ENCODE measurements at places on chromosomes 7 and 10.

- DNase-seq = no peak
These were observed 107.4 kb downstream of the CLEC2L start for GRCh38 chr7:139630643-139631519.

DNA sequence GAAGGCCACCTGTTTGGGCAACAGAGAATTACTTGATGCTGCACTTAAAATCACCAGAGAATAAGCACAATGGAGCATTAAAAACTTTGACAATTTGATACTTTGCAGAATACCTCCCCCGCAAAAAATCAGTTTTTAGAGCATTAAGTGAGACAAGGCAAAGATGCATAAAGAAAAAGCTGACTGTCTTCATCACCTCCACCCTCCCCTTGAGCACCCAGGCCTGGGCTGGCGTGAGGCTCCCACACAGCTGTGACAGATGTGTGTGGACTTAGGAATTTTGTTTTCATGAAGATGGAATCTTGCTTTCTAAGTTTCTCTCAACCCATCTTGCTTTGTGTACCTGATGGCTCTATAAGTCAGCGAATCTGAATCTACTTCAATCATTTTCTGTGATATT, 242.2 kb downstream of the EMX2 start:
- no peak for DNase-seq

DNA sequence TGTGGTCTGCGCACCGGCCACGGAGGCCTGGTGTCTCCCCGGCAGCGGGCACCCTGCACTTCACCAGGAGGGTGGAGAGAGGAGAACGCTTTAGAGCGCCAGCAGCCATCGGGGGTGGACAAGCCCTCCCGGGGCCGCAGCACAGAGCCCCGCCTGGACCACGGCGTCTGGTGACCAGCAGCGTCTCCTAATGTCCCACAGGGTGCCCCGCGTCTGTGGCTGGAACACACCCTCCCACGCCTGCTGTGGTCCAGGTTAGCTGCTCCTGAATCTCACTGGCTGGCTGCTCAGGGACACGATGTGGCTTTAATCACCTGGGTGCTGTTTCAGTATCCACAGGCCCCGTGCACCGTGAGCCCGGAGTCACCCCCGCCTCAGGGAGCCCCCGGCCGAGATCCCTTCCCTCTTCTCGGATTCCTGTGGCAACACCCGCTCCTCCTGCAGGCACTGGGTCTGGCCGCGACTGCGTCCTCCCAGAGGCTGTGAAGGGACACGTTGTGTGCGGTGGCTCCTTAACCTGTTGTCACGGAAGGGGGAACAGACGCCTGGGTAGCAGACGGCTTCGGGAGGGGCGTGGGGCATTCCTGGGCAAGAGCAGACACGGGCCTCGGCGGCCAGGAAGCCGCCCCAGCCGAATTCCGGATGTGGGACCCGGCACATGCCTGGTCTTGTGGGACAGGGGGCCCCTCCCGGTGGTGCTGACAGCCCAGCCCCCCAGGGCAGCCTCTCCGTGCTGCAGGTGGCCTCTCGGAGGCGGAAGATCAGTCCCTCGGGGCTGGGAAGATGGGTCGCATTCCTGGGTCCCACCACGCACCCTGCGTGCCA, 78.9 kb downstream of the FOXL3 start:
- DNase-seq = no peak

GRCh38 chr7:50266635-50267386, 37.7 kb upstream of the IKZF1 start:
- no peak for DNase-seq

- no peak for DNase-seq
These were observed 122.7 kb upstream of the DNAJB12 start for GRCh38 chr10:72477463-72477862.

DNA sequence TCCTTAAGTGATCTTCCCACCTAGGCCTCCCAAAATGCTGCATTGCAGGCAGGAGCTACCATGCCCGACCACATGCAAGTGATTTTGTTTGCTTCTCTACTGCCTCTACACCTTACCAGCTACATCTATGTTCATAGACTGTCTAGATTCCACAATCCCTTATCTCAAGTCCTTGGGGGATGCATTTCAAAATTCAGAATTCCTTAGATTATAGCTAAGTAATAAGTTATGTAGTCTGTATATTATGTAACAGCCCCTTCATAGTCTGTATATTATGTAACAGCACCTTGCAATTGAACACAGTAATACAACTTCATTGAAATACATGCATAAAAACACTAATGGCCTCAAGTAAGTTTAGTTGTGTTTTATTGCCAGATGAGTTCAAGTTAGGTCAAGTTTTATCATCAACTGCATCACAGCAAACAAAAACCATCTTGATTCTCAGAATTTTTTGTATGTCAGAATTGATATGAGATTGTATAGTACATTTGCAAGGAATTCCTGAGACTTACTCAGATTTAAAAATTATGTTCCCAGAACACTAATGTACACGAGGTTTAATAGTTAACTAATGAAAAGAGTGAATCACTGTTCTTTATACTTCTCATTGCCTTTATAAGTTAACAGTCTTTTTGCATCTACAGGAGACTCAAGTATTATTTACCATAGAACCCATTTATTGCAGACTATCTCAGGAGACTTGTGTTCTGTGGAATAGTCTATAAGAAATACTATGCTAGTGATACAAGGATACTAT, 11.6 kb upstream of the FOXP2 start:
- DNase-seq = no peak

- peak; percentile 41 for DNase-seq
These were observed 6.6 kb downstream of the CPA5 start for GRCh38 chr7:130350945-130351790.

DNA sequence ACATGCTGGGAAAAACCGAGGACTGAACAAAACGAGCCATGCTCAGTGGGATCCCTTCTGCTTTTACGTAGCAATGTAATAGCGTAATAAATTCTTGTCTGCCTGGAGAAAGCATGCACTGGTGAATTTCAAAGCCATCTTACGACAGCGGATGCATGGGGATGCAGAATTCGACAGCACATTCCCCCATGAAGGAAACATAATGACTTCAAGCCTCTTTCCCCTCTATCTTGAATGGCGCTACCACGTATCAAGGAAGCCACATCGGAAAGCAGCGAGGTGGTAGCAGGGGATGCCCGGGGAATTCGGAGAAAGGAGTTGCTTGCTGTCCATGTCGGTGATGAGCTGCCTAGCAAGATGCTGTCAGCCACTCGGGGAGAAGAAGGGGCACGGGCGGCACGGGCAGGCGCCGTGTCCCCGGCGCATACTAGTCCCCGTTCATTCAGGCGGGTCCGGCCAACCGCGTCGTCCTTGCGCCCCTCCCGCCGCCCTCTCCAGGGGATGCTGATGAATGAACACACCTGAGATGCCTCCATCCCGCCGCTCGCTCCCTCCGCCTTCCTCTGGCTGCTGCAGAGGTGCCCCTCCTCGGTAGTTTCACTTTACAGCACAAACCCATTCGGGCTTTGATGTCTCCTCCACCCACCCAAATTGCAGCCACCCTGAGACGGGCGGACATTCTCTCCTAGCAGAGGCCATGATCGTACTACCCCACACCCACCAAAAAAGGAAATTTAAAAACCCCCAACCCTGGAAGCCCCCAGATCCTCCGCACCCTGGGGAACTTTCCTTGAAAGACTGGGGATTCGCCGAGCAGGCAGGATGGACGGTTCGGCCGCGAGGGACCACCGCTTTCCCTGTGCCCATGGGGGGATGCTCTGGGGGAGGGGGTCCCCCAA, 644 bp downstream of the SORBS1 start:
- DNase-seq = no peak

DNA sequence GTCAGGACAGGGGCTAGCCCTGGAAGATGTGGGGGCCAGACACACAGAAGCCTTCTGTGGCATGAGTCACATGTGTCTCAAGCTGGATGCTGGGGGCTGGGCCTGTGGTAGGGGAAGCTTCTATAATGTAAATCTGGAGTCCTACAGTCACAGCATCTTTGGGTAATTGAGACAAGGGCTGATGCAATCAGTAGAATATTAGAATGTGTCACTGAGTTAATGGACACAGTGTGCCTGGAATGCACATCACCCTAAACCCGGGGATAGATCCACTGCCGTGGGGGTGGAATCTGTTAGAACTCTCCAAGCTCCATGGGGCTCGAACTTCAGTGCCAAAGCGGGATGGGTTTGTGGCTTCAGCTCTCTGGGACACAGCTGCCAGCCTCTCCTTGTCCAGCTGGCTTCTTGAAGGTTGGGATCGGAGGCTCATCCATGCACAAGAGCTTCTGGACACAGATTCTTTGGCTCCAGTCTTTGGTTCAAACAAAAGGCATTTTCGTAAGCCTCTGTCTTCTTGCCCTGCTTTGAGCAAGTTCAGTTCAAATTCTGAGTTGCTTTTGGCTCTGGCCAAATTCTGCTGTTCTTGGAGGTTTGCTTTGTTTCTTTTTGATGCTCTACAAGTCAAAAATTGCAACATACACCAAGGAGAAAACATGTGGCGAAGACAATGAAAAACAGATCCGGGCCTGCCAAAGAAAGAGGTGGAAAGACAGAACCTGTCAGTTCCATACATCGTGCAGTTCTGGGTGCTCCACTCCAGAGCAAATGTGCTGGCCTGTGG, 194.8 kb upstream of the ZNF32 start:
- peak; percentile 94 for DNase-seq

- DNase-seq = no peak
These were observed 41.3 kb downstream of the RBM33 start for GRCh38 chr7:155685791-155686160.

DNA sequence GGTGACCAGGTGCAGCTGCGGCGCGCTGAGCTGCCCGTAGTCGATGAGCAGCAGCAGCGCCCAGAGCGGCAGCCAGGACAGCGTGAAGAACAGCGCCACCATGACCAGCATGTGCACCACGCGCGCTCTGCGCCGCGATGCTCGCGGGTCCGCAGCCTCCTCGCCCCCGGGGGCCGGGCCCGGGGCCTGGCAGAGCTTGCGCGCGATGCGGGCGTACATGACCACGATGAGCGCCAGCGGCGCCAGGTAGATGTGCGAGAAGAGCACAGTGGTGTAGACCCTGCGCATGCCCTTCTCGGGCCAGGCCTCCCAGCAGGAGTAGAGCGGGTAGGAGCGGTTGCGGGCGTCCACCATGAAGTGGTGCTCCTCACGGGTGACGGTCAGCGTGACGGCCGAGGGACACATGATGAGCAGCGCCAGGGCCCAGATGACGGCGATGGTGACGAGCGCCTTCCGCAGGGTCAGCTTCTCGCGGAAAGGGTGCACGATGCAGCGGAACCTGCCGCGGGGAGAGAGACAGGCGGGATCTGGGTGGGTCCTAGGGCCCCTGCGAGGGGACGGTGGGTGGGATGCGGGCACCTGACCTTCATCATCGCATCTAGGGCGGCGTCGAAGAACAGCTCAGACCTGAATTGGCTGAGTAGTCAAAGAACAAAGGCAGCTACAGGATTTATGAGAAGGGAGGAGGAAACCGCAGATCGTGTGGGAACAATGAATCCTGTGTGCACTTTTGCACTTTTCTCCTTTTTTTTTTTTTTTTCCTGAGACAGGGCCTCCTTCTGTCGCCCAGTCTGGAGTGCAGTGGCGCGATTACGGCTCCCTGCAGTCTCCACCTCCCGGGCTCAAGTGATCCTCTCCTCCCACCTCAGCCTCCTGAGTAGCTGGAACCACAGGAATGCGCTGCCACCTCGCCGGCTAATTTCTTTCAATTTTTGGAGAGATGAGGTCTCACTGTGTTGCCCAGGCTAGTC, 22.4 kb upstream of the PPA1 start:
- DNase-seq = no peak

- DNase-seq = no peak
These were observed 74.2 kb downstream of the TYW1B start for GRCh38 chr7:72753781-72754180.

DNA sequence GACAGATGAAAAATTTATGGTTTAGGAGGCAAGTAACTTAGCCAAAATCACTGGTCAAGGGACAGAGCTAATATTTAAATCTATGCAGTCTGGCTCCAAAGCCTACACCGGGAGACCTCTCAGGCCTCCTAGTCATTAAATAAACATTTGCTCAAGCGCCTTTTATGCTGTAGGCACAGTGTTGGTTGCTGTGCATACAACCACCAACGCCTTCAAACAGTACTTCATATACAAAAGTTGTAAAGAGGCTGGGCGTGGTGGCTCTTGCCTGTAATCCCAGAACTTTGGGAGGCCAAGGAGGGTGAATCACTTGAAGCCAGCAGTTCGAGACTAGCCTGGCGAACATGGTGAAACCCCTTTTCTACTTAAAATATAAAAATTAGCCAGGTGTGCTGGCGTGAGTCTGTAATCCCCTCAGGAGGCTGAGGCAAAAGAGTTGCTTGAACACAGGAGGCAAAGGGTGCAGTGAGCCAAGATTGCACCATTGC, 159.8 kb downstream of the MAGI2 start:
- no peak for DNase-seq

- no peak for DNase-seq
These were observed 35.5 kb upstream of the KMT2E start for GRCh38 chr7:104978460-104978859.

DNA sequence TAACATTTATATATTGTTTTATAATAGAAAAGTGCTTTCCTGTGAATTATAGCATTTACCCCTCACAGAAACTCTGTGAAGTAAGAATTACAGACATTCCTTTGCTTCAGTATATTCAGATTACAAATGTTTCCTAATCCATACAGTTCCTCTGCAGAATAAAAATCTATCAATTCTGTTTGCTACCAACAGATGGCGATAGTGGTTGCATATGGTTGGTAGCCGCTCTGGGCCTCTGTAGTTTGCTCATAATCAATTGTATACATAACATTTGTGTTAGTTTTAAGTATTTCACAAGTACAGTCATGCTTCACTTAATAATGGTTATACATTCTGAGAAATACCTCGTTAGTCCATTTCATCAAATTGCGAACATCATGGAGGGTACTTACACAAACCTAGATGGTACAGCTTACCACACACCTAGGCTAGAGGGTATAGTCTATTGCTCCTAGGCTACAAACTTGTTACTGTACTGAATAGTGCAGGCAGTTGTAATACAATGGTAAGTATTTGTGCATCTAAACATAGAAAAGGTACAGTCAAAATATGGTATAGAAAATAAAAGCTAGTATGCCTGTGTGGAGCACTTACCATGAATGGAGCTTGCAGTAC, 94.4 kb upstream of the STEAP4 start:
- DNase-seq = no peak

DNA sequence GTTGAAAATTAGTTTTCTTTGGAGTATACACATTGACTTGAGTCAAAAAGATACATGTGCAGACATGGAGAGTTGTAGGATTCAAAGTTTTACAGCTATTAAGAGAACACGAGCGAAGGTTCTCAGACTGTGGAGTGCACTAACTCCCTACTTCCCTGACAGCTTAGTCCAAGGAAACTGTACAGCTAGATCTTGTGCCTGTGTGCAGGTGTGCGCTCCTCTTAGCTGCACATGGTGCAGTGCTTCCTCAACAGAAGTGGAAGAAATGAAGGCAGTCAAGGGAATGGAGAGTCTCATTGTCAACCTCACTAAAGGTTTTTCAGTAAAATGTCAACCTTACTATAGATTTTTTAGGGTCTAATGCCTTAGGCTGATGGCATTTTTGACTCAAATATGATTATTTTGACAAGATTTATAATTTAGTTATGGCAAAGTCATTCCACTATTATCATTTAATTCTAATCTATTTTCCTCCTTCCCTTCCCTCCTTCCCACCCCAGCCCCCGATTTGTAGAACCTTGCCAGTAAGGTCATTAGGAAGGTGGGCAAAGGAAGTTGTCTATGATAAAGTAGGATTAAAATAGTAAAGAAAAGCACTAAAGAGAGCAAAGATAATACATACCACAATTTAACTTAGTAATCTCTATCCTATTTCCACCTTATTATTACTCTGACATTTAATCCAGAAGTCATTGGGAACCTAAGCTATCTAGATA, 13.6 kb downstream of the PDK4 start:
- DNase-seq = no peak

All from fibroblast of skin of left quadriceps (primary cell).